Epithelial cell of prostate (primary cell): ENCODE measurements at places on chromosomes 2 and 18.

GRCh38 chr2:95300450-95300849 is 3.3 kb downstream of the KCNIP3 start:
- no peak for DNase-seq

DNA sequence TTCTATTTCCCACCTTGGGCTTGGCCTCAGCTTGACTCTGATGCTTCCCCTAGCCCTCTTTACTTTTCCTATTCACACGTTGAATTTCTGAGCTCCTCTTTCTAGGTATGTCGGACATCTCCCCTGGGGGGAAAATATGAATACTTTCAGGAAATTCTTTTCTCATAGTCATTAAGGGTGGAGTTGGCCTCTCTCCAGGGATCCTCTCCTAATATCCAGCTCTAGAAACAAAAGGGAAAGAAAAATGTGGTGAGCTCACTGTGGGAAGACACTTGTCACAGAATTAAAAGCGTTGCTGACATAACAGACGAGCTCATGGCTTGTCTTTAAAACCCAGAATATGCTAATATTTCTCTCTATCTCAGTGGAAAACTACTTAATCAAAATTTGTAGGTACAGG is 132.7 kb upstream of the MEX3C start:
- DNase-seq, result no peak

DNA sequence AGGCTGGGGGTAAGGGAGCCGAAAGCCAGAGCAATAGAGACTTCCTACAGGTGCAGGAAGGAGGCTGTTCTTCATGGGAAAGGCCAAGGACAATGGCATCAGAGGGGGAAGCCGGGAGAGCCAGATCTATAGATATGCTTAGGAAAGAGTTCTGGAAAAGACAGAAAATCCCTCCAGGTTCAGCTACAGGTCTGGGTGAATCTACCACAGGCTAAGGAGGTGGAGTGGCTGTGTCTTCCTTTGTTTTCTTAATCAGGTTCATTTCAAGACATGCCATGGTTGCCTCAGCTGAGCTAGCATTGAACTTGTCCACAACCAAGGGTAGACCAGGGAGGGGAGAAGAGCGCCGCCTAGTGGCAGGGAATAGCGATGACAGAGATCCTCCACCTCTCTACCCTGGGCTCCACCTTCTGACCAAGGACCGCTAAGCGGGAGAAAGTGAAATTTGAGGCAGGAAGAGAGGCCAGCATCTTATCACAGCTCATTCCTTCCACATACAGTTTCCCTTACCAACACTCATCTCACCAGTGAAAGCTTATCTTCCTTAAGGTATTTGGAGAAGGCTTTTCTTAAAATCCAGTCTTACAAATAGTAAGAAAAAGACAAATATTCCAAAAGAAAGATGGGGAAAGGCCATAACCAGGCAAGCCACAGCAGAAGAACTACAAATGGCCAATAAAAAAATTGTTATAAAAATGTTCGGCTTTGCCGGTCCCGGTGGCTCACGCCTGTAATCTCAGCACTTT is 74.2 kb downstream of the VIT start:
- DNase-seq, result no peak

DNA sequence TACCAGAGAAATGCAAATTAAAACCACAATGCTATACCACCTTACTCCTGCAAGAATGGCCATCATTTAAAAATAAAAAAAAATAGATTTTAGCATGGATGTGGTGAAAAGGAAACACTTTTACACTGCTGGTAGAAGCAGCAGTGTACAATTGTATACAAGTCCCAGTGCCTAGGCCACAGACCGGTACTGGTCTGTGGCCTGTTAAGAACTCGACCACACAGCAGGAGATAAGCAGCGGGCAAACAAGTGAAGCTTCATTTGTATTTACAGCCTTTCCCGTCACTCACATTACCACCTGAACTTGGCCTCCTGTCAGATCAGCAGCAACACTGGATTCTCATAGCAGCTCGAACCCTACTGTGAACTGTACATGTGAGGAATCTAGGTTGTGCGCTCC is 60.7 kb upstream of the DSC1 start:
- DNase-seq, result no peak

GRCh38 chr2:69065735-69066336 is 52.9 kb downstream of the ANTXR1 start:
- no peak for DNase-seq

DNA sequence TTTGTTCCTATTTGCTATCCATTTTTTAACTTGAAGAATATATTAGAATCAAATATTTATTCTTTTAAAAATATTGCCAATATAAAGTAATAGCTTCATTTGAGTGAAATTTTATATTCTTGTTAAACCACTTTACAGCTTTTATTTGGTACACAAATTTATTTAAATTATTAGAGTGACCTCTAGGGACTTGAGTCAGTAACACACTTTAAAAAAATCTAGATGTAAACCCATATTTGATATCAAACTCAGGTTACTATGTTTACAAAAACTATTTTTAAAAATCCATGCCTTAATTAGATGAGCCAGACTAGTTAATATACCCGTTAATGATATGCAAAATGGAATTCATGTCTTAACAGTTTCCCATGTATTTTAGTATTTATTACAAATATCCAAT is 134.6 kb downstream of the MAP4K4 start:
- no peak for DNase-seq

- no peak for DNase-seq
Observed at GRCh38 chr2:40741532-40741931, 289.6 kb upstream of the SLC8A1 start.

- DNase-seq, result no peak
Observed at GRCh38 chr2:219902891-219903552, 275.6 kb downstream of the SLC4A3 start.

DNA sequence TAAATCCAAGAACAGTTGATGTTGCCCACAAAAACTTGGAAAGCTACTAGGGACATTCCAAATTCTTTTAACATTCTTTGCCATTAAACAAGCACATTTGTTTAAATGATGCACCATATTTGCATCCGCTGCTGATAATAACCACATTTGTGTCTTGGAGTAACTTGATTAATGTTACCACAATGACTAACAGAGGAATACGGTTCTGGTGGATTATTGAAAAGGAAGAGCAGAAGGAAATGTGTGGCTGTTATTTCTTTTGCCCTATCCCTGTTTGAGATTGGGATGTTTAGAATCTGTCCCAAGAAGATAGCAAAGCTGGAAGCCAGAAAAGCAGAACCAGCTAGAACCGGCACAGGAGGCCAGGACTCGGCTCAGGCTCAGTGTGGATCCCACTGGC is 39.2 kb upstream of the RASGRP3 start:
- no peak for DNase-seq
